ENCODE measurements at places on chromosomes 1 and 21. TPM values are rescaled to one million over a fixed set of nuclear protein-coding genes. Genes with fewer than 3 reads are reported as not detected.
A peak's percentile ranks its signal among the peaks of the same experiment; 100 is the strongest.

The IKBKE gene
- 8.9 TPM for total RNA-seq

The B4GALT3 gene
- 16.7 TPM for total RNA-seq

DNA sequence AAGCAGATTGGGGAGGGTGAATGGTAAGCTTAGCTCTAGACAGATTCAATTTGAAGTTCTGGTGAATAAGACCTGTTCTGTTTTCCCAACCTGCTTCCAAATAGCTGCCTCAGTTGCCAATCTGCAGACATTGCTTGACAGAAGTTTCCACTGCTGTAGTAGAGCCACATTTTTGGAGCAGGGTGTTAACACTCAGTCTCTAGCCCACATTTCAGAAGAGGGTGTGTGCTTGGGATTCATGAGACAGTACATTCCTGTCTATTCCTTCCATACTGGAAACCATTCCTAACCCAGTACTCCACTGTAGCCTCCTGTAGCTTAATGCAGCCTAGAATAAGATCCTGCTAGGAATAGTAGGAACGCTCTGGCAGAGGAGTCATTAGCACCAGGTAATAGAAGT, 450.5 kb downstream of the NUF2 start:
- no peak for DNase-seq

DNA sequence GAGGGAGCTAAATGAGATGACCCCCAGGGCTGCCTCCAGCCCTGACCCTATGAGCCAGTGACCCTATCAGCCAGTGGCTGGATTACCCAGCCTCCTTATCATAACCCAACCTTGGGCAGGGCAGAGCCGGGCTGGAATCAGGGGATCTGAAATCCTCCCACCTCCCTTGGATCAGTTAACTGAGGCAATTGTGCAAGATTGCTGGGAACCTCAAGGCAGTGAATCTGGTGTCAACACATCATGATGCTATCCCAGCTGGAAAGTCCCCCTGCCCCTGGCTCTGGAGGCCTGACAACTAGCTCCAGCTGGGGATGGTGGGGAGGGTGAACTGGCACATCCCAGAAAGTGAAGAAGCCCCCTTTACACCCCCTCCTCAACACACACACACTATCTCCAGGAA, 6.4 kb upstream of the TSPAN1 start:
- no peak for DNase-seq

- peak; percentile 100 for DNase-seq
Measured at GRCh38 chr1:43834280-43835081, 99.1 kb upstream of the ARTN start.

Data from RPMI7951 (cell line).